WERI-Rb-1 (cell line): ENCODE measurements at places on chromosomes 3 and 15.
A peak's percentile ranks its signal among the peaks of the same experiment; 100 is the strongest.

DNA sequence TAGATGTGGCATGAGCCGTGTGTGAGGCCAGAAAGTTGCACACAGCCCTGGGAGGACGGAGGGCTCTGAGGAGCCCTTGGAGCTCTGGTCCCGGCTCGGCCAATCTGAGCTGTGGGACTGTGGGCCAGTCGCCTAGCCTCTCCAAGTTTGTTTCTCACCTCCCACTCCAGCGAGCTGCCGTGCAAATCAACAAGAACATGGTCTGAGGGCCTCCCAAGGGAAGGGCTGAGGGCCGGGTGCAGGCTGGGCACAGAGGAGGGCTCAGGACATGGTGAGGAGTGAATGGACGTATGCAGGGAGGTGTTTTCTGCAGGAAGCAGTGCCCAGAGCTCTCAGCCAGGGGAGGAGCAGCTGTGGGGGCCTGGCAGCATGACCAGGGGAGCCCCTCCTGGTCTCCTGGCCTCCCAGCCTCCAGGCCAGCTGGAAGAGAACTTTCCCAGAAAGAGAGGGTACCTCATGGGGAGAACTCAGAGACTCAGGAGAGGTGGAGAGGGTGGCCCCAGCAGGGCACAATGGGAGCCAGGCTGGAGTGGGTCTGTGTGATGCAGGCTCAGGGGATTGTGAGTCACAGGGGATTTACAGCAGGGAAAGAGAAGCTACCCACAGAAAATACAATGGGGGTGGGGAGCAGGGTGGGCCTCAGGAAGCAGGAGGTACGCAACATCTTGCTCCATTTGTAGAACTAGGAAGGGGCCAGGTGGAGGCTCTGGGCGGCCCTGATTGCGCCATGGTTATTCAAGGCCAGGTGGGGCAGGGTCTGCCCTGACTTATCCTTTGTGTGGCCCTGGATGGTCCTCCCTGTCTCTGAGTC lies 24.8 kb downstream of the PSTPIP1 start:
- no peak for DNase-seq

GRCh38 chr15:64017082-64017588 lies 29.1 kb downstream of the DAPK2 start:
- no peak for DNase-seq

DNA sequence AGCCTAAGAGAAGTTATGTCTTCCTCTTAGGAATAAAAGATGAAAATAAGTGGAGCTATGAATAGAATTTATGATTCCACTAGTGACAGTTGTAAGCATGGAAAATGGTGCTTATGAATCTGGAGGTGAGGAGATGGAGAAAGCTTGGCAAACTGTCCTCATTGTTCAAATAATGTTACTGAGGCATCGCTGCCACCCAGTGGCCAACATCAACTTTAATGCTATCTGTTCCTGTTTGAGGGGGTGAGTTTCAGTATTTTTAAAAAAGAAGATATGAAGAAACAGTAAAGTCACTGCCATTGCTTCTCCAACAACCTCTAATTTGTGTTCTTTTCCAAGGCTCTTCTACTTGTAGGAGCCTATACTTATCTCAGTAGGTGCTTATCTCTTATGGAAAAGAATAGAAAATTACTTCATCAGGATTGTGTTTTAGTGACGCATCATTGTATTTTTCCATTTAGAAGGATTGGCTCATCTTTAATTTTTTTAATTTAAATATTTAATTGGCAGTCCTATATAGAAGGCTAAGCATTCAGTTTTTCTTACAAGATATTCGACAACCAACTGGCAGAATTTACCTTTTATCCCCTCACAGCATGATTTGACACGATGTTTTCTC lies 260.4 kb upstream of the P2RY1 start:
- peak; percentile 47 for DNase-seq

DNA sequence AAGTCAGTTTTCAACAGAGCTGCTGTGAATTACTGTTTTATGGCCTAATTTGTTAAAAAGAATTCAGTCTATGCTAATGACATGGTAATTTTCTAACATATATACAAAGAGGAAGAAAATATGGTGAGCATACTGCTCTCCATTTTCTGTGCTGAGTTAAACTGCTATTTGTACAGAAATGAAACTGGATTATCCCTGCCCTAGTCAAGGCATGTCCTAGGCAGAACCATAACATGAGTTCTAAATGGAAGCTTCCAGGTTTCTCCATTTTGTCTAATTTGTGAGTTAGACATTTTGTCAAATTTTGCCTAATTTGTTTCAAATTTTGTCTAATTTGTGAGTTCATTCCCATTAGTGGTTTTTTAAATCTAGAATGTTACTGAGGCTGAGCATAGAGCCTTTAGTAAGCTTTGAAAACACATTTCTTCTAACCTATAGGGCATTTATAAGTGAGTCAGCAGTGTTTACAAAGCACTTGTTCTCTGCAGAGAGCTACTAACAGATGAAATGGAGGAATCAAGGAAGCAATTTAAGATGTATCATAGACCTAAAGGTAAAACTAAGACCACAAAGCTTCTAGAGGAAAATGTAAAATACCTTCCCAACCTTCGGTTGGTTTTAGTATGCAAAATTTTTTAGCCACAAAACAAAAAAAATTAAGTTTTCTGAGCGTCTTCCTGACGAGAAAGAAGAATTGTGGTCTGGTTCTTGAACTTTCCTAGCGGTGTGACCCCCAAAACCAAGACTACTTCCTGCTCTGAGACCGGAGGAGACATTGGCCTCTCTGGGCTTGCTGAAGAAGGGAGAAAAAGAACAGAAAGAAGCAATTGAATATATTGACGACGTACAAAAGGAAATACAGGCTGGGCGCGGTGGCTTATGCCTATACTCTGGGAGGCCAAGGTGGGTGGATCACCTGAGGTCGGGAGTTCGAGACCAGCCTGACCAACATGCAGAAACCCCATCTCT lies 9.8 kb downstream of the P2RY14 start:
- no peak for DNase-seq

GRCh38 chr15:68447209-68447608 lies 15.2 kb upstream of the ITGA11 start:
- no peak for DNase-seq

DNA sequence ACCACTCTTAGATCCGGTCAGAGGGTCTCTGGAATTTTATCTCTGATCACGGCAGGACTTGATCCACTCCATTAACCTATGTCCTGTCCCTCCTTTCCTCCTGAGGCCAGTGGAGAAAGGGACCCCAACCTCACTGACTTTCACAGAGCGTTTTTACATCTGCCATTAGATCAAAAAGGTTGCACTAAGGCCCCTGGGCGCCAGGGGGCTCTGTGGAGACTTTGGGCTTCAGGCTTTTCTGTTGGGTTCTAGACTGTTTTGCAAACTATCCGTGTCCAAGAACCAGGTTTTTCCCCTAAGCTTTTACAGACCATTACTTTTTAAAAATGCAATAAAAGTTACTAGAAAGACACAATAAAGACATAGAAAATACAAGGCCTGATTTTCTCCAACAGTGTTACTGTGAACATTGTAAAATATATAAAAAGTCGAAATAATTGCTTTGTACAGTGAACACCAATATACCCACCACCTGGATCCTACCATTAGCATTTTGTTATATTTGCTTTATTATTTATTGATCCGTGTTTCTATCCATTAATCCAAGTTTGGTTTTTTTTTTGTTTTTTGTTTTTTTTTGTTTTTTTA lies 159.7 kb downstream of the POLR2M start:
- DNase-seq: peak; percentile 64

GRCh38 chr3:177484206-177484605 lies 286.9 kb upstream of the TBL1XR1 start:
- no peak for DNase-seq

- DNase-seq: no peak
Measured at GRCh38 chr3:128080323-128081080, 28.3 kb downstream of the SEC61A1 start.

GRCh38 chr15:51866751-51867150 lies 37.3 kb downstream of the TMOD3 start:
- no peak for DNase-seq

DNA sequence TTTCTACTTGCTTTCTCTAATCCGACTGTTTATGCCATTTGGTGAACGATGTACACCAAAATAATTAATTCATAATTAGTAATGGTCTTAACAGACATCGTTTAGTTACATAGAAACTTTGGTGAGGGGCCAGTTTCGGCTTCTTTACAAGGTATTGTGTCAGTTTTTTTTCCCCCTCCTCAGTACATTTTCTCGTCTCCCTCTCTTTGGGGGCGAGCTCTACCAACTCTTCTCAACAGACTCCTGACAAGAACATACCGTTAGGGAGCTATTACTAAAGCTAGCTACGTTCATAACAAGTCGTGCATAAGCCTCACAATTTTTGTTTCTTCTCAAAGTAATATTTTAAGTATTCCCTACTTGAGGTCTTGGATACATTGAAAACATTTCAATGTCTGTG lies 1.4 kb downstream of the U2SURP start:
- DNase-seq: no peak

DNA sequence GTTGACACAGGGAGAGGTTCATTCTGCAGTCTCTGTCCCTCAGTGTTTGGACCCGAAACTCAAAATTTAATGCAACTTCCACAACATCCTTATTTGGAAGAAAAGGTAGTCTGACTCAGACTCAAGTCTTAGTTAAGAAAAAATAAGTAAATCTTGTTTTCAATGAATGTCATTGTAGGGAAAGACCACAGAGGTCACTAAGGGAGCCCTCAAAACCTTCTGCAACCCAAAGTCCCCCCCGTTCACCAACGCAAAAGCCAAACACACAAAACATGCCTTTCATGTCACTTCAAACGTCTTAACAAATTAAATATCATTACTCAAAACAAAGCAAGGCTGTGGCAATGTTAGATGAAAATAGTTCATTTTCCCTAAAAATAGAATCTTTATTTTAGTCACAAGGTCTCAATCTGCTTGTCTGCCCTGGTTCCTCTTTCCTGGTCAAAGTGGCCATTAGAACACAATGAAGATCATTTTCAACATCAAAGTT lies 20.9 kb upstream of the SSUH2 start:
- no peak for DNase-seq

- no peak for DNase-seq
Measured at GRCh38 chr3:131797776-131798175, 237.0 kb downstream of the CPNE4 start.

DNA sequence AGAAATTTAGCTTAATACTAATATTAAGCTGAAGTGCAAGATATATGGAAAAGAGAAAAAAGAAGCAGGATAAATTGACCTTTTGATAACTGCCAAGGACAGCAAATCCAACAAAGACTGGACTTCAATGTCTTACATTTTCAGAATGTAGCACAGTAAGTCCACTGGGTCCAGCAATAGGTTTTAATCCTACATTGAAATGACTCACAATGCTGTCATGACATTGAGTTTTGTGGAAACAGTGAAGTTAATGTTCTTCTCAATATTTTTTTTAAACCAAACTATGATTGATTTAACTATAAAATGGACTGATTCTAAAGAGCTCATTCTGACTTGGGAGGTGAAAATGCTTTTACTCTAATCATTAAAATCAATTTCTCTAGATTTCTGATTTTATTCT lies 166.6 kb upstream of the ZNF717 start:
- DNase-seq: no peak

GRCh38 chr15:57114070-57114469 lies 195.6 kb downstream of the TCF12 start:
- DNase-seq: no peak

- no peak for DNase-seq
Measured at GRCh38 chr3:133474251-133474801, 74.5 kb downstream of the BFSP2 start.

- DNase-seq: peak; percentile 53
Measured at GRCh38 chr15:78950902-78951840, 6.3 kb upstream of the CTSH start.

- DNase-seq: no peak
Measured at GRCh38 chr3:12681089-12681942, 17.4 kb upstream of the RAF1 start.

DNA sequence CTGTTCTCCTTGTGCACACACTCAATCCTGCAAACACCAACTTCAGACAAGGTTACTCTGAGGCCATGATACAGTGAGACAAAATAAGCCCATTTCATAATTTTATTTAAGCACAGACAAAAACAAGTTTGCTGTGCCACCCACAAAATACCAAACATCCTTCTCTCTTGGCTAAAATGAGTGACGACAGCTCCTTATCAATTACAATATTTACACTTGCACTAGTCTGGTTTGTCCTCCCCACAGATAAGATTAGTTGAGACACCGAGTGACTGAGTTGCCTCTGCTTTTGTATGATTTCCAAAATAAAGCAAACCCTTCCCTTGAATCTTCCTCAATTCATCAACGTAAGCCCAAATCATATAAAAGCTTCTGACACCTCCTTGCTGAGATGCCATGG lies 233.5 kb upstream of the ATP10A start:
- no peak for DNase-seq

- DNase-seq: no peak
Measured at GRCh38 chr3:177800561-177800960, 603.3 kb upstream of the TBL1XR1 start.

GRCh38 chr3:143783851-143784370 lies 64.4 kb downstream of the SLC9A9 start:
- DNase-seq: no peak

GRCh38 chr3:68089572-68090011 lies 435.2 kb upstream of the SUCLG2 start:
- DNase-seq: no peak
